Stimulated activated CD4-positive, alpha-beta T cell treated with anti-CD3 and anti-CD28 coated beads, Interleukin-12 subunit alpha, Interleukin-12 subunit beta, amount 100 ng/mL, for 48 hours (primary cell): ENCODE measurements at places on chromosomes 6 and 20.

- DNase-seq = no peak
Measured at GRCh38 chr20:6212903-6213302, 90.1 kb upstream of the FERMT1 start.

- DNase-seq = no peak
Measured at GRCh38 chr20:59318201-59318790, 17.9 kb downstream of the EDN3 start.

GRCh38 chr20:62686869-62687830, 21.5 kb upstream of the NTSR1 start:
- no peak for DNase-seq

DNA sequence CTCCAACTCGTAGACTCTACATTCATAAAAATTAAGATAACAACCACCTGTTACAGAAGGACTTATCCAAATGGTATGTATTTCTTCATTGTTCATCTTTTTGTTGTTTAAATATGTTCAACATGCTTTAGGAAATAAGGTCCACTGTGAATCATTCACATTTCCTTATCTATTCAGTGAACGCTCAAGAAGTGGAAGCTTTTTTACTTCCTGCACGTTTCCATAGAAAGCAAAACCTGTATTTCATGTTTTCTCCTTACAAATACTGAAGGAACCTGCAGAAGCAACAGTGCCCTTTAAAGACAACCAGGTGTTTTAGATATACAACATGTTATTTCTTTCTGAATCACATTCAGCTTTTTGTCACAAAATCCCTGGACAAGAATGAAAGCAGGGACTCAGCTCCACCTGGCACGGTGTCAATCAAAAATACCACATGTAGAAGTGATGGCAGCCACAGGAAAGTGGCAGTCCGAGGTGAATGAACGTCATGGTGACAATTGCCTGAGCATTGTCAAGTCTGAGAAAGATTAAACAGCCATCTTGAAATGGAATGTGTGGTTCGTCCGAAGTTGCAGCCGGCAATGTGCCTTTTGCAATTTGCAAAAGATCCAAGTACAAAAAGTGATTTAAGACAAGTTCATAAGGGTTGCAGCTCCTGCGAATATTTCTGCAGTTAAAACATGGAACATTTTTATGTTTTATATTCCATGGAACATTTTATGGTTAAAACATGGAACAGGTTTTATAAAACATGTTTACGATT, 66.7 kb upstream of the RIPOR2 start:
- DNase-seq = no peak
